Sigmoid colon (tissue), 7 donors: ENCODE measurements at places on chromosomes 5 and 9. TPM values are rescaled to one million over a fixed set of nuclear protein-coding genes. Genes with fewer than 3 reads are reported as not detected.

ALDH7A1 gene
- 31.5 TPM for polyA plus RNA-seq

DNA sequence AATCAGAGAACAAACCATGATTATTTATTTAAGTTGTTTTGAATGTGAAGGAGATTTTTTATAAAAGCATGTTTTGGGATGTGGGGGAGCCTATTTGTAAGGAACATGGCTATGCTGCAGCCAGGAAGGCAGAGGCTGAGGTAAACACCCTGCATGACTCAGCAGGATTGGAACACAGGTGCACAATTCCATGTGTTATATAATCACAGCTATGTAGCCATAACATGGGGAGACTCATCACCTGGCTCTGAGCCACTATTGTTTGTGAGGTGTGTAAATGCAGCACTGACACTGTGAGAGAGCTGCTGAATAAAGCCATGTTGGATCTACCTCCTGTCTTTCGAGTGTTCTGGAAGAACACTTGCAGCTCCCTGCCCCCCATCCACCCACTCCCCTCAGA is 1009.8 kb downstream of the DNAH5 start:
- H3K4me1 ChIP-seq: no peaks in the 10 kb centered on the region
- no peak overlapping the region for H3K4me3 ChIP-seq
- DNase-seq: no peak
- no peaks in the 10 kb centered on the region for H3K36me3 ChIP-seq
- no peaks in the 10 kb centered on the region for H3K27me3 ChIP-seq

CMBL gene
- 169 TPM for polyA plus RNA-seq

PCDHGC4 gene
- polyA plus RNA-seq: not detected

DNA sequence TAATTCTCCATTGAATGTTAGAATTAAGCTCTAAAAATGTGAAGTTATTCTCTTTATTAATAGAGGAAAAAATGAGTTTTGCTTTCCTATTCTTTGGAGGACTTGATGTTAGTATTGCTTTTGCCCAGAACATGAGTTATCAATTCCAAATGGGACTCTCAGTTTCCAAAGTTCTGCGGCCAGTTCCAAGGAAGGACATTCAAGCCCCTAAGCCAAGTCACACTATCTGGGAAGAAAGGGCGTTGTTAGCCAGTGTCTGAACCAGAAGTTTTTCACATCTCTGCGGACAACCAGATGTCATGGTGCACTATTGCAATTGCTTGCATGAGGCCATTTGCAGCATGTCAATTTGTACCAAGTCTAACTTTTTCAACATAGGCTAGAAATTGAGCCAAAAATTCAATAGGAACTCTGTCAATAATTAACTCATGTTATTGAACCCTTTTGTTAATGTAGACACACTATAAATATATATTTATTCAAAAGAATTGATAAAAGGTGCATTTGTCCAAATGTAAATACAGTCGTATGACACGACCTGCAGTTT is 183.3 kb upstream of the PIK3R1 start:
- peaks cover 40% of the 10 kb centered on the region for H3K4me1 ChIP-seq
- H3K36me3 ChIP-seq: no peaks in the 10 kb centered on the region
- H3K27ac ChIP-seq: no peak overlapping the region

FAM169A gene
- 1.4 TPM for polyA plus RNA-seq

DNA sequence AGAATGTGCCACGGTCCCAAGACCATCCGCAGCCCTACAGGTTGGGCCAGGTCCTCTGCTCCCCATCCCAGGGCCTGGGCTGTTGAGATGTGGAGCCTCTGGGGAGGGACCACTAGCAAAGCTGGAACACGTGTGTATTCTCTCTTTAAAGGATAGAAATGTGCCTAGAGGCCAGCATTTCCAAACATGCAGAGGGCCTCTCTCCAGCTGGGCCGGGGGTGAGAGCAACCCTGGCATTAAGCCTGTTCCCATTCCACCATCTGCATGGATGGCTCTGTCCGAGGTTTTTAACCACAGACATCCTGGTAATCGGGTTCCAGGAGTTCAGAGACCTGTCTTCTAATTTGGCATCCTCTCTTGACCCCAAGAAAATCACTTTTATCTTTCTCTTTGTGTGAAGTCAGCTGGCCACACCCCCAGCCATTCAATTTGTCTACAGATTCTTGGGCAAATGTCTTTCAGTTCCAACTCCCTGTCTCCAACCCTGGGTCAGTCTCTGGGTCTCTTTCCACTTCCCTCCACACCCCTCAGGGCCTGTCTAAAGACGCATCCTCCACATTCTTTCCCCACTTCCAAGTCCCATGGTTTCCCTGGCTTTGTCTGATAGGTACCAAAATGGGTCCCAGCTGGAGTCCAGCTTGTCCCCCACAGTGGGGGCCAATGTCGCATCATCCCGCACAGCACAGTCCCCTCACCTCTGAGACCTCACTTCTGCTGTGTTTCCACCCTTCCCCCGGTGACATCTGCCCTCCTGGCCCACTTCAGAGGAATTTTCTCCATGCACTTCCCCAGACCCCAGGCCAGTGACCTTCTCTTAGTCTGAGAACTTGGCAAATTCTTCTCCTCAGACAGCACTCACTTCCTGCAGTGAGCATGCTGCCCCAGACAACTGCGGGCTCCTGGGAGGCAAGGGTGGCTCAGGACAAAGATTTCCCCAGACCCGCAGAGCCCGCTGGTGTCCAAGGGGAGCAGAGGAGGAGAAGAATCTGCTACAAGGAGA is 56.8 kb downstream of the PTPDC1 start:
- peak overlapping the region; percentile 89 for H3K27ac ChIP-seq
- DNase-seq: no peak
- H3K4me3 ChIP-seq: no peak overlapping the region
- H3K27me3 ChIP-seq: no peaks in the 10 kb centered on the region
- no peaks in the 10 kb centered on the region for H3K36me3 ChIP-seq
